Hepatic stellate cell (primary cell): ENCODE measurements at places on chromosomes 4 and X.

- DNase-seq, result peak; percentile 17
Measured at GRCh38 chr4:13546941-13547484, 2.7 kb upstream of the NKX3-2 start.

DNA sequence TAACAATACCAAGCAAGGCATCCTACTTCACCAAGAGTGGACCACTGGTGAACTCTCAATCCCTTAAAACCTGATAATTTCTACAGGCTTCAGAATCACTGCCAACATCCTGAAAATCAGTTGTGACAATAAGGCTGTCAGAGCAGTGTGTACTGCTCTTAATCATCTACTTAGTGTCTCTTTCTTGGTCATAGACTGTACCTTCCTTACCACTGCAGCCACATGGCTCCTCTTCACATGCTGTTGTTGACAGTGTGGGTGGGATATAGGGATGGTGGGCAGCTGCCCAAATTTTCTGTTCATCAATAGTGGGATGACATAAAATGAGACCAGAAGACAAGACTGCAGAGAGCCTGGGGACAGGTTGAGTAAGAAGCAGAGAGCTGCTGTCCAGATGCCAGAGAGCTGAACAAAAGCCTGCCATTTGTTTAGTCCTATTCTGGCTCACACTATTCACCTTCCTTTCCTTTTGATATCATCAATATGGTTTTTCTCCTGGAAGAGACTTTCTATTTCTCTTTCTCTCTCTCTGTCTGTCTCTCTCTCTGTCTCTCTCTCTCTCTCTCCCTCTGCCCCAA, 178.9 kb downstream of the MGST2 start:
- DNase-seq, result no peak

GRCh38 chr4:20264688-20265087, 13.0 kb downstream of the SLIT2 start:
- DNase-seq, result no peak

DNA sequence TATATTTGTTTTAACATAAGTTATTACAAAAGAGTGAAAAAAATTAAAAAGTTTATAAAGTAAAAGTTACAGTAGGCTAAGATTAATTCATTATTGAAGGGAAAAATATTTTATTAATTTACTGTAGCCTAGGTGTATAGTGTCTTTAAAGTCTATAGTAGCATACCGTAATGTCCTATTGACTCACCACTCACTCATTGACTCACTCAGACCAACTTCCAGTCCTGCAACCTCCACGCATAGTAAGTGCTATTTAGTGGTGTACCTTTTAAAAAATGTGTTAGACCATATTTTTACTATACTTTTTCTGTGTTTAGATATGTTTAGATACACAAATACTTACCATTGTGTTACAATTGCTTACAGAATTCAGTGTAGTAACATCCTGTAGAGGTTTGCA, 841.1 kb downstream of the CENPC start:
- no peak for DNase-seq

DNA sequence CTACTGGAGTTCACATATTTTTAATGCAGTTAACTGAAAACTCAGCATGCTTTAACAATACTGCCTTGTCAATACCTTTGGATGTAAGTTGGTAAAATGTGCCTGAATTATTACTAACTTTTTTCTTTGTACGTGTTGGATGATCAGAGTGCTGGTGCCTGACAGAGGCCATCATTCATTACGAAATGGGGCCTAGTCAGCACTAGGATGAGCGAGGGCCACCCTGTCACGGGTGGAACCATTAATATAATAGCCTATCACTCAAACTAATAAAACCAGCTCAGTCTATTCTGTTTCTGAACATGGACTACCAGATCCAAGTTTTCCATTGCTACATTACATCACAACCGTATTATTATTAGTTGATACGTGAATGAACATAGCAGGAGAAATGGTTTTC, 501.7 kb upstream of the TENM3 start:
- DNase-seq, result no peak

DNA sequence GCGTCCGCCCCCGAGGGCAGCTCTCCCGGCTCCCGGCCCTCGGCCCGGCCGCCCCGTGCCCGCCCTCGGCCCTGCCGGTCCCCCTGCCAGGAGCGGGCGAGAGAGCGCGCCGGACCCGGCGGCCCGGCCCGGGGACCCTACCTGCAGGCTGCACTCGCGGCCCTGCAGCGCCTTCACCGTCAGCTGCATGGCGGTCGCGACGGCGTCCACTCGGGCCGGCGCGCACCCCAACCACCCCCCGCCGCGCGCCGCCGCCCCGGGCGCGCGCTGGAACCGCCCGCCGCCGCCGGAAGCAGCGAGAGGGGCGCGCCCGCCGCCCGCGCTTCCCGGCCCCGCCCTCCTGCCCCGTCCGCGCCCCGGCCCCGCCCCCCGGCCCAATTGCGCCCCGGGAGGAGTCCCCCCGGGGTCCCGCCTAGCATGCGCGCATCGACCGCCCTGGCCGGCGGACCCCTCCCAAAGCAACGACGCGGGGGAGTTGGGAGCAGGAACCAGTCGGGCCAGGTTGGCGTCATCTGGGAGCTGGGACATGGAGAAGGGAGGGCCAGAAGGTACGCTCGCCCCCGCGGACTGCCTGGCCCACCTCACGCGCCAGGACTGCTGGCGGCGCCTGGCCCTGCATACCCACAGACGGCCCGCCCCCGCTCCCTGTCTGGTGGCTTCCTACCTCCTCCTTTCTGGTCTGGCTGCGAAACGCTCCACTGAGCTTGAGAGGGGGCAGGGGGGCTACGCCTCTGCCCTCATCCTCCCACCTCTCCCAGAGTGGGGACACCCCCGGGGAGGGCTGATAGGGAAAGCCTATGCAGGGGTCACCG, at the start of gene UBL4A:
Gene UBL4A (minus strand): TSS at position 220 of the 812 bp plus-strand sequence. CDS start 31 bp downstream, at position 189.
- DNase-seq, result peak; percentile 53

GRCh38 chr4:78618436-78618835, 66.9 kb downstream of the ANXA3 start:
- DNase-seq, result no peak

DNA sequence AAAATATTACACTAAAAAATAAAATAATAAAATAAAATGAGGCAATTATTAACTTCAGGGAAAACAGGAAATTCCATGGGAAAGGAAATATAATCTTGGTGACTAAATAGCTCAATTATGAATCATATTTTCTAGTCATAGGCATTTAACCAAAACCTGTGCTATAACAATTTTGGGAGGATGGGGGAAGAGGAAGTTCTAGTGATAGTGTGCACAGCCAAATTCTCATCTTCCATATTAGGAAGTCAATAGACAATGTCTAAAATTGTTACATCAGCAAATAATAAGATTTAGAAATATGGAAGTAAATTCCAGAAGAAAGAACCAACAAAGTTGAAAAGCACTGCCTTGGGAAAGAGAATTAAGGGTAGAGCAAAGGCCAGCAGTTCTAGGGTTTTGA, 2.8 kb downstream of the AWAT2 start:
- DNase-seq, result peak; percentile 46

DNA sequence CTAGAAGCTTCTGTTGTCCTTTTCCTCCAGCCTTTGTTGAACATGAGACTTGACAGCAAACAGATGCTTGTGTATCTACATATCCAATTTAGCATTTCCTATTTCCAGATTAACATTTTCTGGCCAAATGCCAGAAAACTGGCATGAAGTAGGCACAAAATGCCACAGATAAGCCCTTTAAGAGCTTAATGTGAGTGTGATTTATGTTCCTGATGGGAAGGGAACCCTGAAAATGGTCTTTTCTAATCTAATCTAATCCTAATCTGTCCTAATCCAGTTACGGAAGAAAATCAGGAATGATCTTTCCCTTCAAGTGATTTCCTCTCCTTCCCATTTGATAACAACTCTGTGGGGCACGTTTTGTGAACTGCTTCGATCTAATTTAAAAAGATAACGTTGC, 133.0 kb upstream of the C1QTNF7 start:
- DNase-seq, result no peak

DNA sequence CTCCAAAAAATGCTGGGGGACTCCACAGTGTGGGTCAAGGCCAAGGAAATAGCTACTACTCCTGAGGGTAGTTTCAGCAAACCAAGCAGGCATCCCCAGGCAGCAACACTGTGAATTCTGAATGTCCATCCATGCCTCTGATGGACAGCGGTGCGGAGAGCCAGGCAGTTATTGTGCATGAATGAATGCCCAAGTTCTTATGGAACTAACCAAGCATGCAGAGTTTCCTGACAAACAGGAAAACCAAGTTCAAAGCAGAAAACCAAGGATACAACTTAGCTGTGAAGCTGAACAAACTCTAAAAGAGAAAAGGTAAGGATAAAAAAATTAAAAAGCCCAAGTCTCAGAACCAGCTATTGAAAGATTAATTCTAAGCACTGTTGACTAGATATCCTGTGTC, 642.6 kb upstream of the HS3ST1 start:
- DNase-seq, result no peak

- DNase-seq, result no peak
Measured at GRCh38 chr4:6497796-6498195, 25.4 kb upstream of the PPP2R2C start.

GRCh38 chr4:68132342-68132741, 2.7 kb upstream of the TMPRSS11F start:
- DNase-seq, result no peak

DNA sequence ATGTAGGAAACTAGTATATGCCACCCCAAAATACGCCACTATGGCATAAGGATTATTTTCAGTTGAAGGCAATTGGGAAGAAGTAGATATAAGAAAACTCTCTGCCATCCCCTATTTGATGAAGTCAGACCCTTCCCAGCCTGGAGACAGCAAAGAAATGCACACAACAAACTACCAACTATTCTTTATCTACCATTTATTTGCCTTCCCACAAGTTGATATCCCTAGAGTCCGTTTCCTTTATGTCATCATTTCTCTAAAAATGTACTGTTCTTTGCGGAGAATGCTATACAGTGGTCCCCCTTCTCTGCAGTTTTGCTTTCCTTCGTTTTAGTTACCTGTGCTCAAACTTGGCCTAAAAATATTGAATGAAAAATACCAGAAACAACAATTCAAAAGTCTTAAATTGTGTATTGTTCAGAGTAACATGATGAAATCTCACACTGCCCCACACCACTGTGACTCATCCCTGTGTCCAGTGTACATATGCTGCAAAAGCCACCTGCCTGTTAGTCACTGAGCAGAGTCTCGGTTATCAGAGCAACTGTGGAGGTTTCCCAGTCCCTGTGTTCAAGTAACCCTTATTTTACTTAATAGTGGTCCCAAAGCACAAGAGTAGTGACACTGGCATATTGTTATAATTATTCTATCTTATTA, 152.3 kb downstream of the WDFY3 start:
- peak; percentile 21 for DNase-seq

DNA sequence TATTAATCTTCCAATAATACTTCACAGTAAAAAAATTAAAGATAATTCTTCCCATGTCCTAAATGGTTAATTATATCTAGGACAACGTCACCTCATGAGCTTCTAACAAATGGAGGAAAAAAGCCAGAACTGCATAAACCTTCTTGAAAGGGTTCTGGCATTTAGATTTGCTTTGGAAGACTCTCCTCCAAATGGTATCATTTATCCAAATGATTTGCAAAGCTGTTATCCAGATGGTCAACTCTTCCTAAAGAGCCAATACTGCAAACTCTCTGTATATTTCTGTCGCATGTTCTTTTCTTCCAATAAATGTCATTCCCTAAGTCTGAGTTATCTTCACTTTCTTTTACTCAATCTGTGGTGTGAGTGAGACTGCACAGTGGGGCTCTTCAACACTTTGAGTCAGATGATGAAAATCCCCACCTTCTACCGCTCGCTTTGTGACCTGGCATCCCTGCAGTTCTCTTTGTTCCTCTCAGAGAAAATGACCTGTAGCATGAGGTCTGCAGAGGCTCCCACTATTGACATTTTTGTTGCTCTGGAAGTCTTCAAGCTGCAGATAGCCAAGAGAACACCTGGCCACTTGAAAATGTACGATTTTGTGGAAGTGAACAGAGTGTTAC, 52.9 kb downstream of the TMEM150C start:
- DNase-seq, result no peak

DNA sequence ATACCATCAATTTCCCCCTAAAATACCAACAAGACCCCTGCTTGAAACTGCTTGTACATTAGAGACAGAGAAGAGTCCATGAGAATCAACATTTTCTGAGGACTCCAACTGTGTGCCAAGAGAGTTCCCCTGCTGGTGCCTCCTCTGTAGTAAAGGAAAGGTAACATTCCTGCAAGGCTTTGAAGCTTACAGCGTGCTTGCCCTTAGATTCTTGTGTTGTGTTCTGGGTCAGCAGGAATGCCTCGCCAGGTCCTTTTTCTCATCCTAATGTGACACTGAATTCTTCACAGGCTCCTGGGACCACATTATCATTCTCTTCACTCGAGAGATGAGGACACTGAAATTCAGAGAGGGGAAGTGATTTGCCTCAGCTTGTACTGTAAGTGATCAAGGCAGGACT, 9.7 kb upstream of the EOLA2 start:
- no peak for DNase-seq

DNA sequence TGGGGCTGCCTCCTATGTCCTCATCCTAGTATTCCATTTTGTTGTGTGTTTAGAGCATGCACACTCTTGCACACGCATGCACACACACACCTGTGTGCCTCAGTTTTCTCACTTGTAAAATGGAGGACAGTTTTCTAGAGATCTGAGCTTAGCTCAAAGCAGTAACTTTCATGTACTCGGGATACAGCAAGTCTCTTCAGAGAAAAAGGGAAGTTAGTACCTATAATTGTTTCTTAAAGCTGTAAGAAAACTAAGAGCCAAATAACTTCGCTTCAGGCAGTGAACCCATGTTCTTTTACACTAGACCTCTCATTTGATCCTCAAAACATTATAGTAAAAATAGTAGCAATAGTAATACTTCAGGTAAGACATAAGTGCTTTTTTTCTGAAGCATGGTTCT, 49.6 kb downstream of the KIT start:
- DNase-seq, result no peak

- no peak for DNase-seq
Measured at GRCh38 chr4:40846532-40846931, 96.8 kb downstream of the NSUN7 start.

DNA sequence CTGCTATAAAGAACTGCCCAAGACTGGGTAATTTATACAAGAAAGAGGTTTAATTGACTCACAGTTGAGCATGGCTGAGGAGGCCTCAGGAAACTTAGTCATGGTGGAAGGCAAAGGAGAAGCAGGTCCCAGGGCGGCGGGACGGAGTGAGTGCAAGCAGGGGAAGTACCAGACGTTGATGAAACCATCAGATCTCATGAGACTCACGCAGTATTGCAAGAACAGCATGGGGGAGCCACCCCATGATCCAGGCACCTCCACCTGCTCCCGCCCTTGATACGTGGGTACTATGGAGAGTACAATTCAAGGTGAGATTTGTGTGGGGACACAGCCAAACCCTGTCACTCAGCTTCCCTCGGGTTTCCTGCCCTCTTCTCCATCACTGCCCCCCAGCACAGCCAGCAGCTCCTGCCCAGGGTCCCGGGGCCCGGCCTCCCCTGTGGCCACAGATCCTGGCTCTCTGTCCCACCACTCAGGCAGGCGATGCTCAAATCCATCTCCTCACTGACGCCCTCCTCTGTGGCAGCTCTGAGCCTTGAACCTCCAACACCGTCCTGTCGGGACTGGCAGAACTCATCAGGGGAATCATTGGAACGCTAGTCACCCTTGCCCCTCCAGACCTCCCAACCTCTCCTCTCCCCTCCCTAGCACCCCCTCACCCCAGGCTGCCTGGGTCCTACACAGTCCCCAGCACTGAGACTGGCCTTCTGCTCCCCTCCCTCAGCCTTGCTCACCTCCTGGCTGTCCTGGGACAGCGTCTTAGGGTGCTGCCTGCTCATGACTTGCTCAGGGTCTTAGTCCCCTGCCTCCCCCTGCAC, 37.6 kb downstream of the FGFRL1 start:
- DNase-seq, result no peak

GRCh38 chr4:3792813-3793212, 26.6 kb downstream of the ADRA2C start:
- DNase-seq, result no peak

- DNase-seq, result no peak
Measured at GRCh38 chr4:184389978-184390900, 84.1 kb downstream of the IRF2 start.

GRCh38 chr4:19171832-19172231, 1079.9 kb upstream of the SLIT2 start:
- DNase-seq, result no peak
